ENCODE measurements at places on chromosomes 1 and 21. TPM values are rescaled to one million over a fixed set of nuclear protein-coding genes. Genes with fewer than 3 reads are reported as not detected.
A peak's percentile ranks its signal among the peaks of the same experiment; 100 is the strongest.

The DCDC2B gene
- total RNA-seq: not detected

The GPR37L1 gene
- not detected for total RNA-seq

The TBX19 gene
- total RNA-seq: 1.0 TPM

The OR2AK2 gene
- total RNA-seq: not detected

The ELAVL4 gene
- 0.18 TPM for total RNA-seq

The CFAP126 gene
- total RNA-seq: not detected

The TYW3 gene
- 6.6 TPM for total RNA-seq

The ANKRD45 gene
- not detected for total RNA-seq

The RGS18 gene
- 0.65 TPM for total RNA-seq

The AGL gene
- 43.1 TPM for total RNA-seq

DNA sequence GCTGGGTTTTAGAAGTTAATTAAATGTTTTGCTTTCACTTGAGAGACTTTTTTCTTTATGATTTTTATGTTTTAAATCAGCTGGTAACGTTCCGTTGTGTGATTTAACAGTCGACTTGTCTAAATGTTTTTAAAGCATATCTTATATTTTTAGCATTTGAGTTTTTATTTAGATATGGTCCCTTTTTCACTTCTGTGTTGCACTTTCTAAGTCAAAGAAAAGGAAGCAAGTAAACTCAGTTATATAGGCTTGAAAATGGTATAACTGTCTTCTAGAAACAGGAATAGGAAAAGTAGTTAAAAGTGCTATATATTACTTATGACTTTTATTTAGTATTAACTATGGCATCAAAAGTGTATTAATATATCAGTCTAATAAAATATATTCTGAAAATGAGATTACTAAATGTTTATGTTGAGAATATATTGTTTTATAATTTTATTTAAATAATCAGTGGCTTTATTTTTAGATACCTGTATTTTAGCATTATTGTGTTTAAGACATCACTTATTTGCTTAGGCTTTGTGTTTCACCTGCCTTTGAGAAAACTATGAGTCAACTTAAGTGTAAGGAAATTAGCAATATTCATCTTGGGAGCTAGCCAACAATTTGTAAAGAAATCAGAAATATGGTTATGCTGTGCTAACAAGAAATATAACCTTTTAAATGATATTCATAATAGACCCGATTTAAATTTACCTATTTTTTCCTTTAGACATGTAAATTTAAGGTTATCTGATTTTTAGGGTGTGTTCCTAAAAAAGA, 60.5 kb downstream of the RABGAP1L start:
- no peak for DNase-seq

GRCh38 chr21:32562426-32562825, 22.9 kb downstream of the TCP10L start:
- no peak for DNase-seq

- DNase-seq: no peak
Measured at GRCh38 chr1:109197158-109198042, 16.3 kb upstream of the SARS1 start.

DNA sequence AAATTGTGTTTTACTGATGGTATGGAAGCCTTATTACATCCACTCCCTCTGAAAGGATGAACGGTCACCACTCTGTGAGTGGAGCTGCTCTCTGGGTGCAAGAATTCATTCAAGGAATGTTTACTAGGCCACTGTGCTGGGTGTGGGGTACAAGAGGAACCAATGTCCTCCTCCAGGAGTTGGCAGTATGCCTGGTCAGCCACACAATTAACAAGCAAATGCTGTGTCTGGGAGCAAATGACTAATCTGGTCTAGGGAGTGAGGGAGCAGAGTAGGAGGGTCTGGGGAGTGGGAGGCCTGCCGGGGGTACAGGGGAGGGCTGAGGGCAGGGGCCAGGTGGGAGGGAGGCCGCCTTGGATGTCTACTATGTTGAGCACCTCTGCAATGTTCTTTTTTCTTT, 27.2 kb upstream of the TDRD10 start:
- DNase-seq: no peak

GRCh38 chr1:54220004-54220811, 20.2 kb downstream of the MRPL37 start:
- DNase-seq: no peak

- DNase-seq: no peak
Measured at GRCh38 chr21:26055010-26055409, 115.6 kb downstream of the APP start.

- DNase-seq: no peak
Measured at GRCh38 chr1:3049164-3049563, 19.8 kb upstream of the PRDM16 start.

- no peak for DNase-seq
Measured at GRCh38 chr1:17742583-17742982, 12.6 kb upstream of the ACTL8 start.

- no peak for DNase-seq
Measured at GRCh38 chr1:100130552-100131077, 2.1 kb downstream of the SASS6 start.

GRCh38 chr1:61588736-61589672, 135.9 kb downstream of the TM2D1 start:
- peak; percentile 55 for DNase-seq

GRCh38 chr1:166170075-166170474, 3.3 kb upstream of the FAM78B start:
- DNase-seq: no peak

- DNase-seq: no peak
Measured at GRCh38 chr1:226125831-226126230, 60.7 kb downstream of the ACBD3 start.

DNA sequence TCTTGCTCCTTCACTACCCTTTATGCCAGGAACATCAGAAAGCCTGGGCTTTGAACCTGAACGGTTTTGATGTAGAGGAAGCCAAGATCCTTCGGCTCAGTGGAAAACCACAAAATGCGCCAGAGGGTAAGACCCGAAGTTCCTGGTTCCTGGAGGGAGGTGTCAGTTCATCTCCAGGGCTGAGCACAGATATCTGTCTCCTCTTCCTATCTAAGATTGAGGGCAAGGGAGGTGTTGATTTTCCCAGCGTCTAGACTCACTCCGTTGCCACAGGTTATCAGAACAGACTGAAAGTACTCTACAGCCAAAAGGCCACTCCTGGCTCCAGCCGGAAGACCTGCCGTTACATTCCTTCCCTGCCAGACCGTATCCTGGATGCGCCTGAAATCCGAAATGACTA, 915 bp downstream of the CDC20 start:
- no peak for DNase-seq

- no peak for DNase-seq
Measured at GRCh38 chr21:25375675-25376074, 231.6 kb downstream of the MRPL39 start.

DNA sequence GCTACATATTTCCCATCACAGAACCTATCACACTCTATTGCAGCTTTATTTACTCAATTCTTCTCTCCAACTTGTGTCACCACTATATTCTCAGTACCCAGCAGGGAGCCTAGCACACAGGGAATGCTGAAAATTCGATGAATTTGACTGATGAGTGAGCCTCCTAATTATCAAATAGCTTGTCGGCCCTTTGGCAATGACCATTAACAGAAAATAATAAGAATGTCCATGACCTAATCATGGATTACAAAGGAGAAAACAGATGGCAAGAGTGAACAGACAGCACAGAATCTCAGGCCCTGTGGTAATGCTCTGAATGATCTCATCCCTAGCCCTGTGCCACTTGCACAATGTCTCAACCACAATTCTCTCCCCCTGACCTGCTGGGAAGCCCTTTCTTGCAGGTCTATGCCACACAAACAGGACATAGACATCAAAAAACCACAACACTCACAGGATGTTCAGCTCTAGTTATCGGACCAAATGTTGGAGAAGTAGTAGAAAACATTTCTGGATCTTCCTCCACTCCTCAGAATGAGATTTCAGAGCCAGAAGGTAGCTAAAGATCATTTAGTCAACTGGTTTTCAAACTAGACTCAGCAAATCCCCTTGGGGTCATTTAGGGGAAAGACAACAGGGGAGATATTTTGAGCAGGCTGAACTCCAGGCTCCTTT, 68.4 kb downstream of the LUZP1 start:
- no peak for DNase-seq

- DNase-seq: no peak
Measured at GRCh38 chr1:234851450-234852438, 241.8 kb upstream of the IRF2BP2 start.

GRCh38 chr1:202143011-202143767, 1.3 kb downstream of the ARL8A start:
- DNase-seq: peak; percentile 92

DNA sequence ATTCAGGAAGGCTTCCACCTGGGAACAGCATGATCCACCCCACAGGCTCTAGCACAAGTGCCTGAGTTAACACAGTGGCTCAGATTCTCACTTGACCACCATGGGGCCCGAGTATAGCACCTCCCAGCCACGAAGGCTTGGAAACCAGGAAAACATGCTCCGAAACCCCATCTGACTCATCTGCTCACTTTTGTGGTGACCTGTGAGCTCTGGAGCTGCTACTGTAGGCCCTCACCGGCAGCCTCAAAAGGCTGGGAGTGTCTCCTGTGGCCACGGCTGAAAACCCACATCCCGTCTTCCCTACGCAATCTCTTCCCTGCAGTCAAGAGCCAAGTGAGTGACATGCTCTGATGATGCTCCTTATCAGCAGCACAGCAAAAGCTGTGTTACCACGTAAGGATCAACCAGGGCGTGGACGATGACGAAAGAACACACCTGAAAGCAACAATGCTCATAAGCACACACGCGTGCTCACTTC, 81.4 kb downstream of the TGFBR3 start:
- DNase-seq: no peak

DNA sequence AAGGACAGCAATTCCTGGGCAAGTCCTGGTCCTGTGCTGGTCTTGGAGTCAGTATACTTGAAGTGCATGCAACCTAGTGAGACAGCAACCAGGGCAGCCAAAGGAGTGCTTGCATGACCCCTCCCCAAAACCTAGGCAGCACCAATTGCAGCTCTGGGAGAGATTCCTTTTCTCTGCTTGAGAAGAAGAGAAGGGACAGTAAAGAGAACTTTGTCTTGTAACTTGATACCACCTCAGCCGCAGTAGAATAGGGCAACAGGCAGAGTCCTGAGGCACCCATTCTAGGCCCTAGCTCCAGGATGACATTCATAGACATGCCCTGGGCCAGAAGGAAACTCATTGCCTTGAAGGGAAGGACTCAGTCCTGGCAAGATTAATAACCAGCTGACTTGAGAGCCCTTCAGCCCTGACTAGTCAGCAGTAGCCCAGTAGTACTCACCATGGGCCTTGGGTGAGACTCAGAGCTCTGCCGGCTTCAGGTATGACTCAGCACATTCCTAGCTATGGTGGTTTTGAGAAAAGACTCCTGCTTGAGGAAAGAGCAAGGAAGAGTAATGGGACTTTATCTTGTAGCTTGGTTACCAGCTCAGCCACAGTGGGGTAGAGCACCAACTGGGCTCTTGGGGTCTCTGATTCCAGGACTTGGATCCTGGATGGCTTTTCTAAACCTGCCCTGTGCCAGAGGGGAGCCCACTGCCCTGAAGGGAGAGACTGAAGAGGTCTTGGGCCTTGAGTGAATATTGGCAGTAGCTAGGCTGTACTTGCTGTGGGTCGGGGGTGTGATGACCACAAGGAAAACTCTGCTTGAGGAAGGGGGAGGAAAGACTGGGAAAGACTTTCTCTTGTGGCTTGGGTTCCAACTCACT, 51.7 kb upstream of the ACADM start:
- DNase-seq: no peak

GRCh38 chr21:15140321-15141019, 75.7 kb upstream of the NRIP1 start:
- DNase-seq: peak; percentile 96

DNA sequence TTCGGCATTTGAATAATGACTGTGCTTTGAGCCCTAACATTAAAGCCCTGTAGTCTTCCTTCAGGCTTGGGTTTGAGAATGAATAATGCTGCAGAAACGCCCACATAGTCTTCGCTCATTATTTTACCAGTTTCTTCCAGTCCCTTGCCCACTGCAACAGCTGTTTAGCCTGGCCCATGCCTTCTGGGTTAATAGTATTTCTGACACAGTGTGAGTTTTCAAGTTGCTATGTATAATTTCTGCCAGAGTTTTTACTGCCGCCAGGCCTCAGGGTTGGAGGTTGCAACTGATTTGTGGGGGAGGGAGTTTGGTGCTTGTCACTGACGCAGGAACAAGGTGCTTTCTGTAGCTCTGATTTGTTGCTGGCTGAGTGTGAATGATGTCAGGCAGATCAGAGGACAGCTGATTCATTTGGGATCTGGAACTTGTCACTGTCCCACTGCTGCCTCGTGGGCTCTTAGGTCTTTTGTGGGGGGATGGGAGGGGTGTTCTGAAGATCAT, 109.8 kb downstream of the MAST2 start:
- DNase-seq: no peak

DNA sequence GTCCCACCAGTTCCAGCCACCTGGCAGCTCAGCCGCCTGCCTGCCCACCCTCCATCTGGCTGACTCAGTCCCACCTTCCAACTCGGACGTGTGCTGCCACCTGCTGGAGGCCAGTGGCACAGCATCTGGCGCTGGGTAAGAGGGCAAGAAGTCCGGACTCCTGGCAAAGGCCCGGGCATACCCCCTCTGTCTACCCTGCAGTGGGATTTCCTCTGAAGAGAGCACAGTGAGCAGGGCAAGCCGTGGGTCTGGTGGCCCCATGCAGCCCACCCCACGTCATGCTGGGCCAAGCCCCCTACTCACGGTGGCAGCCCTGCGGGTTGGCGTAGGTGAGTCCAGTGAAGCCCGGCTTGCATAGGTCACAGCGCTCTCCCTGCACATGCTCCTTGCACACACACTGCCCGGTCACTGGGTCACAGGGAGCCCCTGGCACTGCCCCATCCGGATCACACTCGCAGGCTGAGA, 24.5 kb downstream of the LAMB3 start:
- DNase-seq: peak; percentile 93

Measured in left lobe of liver (tissue), 2 donors.